ENCODE measurements at places on chromosomes 7 and 10.

DNA sequence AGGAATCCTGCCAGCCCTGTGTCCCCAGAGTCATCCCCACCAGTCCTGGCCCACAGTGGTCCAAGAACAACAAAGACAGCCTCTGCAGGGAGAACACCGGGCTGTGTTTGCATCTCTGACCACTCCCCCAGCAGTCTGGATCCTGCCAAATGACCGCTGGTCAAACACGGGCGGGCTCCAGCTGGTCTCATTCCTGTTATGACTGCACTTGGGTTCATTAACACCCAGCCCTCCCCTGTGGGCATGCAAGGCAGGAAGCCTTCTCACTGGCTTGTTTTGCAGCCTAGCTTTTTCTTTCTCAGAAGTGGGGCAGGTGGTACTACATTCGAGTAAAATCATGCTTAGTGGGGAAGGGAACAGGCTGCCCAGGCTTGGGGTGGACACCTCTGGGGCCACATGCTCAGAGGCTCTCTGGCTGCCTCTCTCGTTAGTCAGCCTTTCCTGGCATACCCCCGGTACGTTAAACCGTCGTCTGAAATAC is 190.0 kb downstream of the PLXNA4 start:
- no peak for DNase-seq

DNA sequence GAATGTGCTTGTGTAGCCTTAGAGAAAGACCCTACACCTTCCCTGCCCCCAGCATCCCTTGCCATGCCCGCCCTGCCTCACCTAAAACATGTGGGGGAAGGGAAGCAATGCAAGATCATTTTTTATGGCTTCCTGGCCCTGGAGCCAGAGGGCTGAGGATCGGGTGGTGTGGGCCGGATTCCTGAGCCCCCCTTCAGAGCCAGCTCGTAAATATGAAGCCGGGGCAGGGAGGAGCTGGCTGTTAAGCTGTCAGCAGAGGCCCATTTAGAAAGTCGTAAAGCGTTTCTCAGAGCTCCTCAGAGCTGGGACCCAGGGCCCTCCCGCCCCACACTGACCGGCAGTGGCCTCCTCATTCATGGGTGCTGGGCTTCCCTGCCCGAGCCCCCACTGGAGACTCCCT is 23.9 kb downstream of the UNC5B start:
- no peak for DNase-seq

- no peak for DNase-seq
These were observed 503.7 kb downstream of the TNS3 start for GRCh38 chr7:47078241-47078640.

GRCh38 chr10:116203661-116204060 is 69.3 kb downstream of the GFRA1 start:
- DNase-seq = no peak

GRCh38 chr7:2777898-2778535 is 66.1 kb downstream of the GNA12 start:
- DNase-seq = no peak

- no peak for DNase-seq
These were observed 271.9 kb downstream of the MTERF1 start for GRCh38 chr7:91608606-91609005.

All from gastrocnemius medialis (tissue), 4 donors.